ENCODE measurements at places on chromosomes 5 and 9.

- no peak for DNase-seq
These were observed 60.5 kb downstream of the CDC42SE2 start for GRCh38 chr5:131324303-131324702.

DNA sequence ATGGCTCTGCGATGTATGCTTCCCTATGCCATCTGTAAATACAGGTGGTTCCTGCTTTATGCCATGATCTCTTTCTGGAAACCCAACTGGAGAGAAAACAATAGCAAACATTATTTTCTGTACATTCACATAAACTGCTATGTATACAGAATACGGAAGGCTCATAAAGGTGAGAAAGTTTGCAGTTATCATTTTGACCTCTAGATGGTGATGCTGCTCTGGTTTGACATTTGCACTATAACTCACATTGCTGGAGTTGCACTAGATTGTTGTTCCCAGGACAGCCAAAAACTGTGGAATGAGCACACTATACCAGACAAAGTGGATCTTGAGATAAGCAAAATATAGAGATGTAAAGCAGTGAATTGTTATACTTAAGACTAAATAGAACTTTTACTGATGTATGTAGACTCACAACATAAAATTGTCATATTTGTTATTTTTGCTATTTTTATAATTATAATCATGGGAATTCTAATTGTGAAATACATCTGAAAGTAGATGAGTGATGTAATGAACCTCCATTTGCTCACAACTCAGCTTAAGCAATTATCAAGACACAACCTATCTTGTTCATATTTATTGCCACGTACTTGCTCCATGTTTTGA lies 246.5 kb downstream of the PTPRD start:
- no peak for DNase-seq

GRCh38 chr5:131766689-131767088 lies 30.1 kb downstream of the FNIP1 start:
- no peak for DNase-seq

DNA sequence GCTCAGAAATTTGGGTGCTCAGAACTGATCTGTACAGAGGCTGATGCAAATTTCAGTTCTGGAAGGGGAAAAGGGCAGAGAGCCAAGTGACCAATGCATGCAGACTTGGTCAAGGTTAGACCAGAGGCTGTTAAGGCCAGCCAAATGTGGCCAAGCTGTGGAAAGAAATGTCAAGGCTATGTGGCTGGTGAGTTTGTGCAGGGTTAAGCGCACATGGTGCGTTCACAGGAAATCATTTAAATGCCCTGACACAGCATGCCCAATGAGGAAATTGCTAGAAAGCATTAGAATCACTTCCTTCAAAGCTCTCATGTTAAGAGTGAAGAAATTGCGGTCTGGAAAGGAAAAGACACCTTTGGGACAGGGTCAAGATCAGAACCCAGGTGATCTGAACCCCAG lies 58.0 kb downstream of the PTPN3 start:
- no peak for DNase-seq

Data from activated T-helper 1 cell treated with anti-CD3 and anti-CD28 coated beads, Interleukin-2, amount 50 U/mL, for 16 hours (primary cell).